Amygdala (tissue), 56 donors: ENCODE measurements at places on chromosomes 5 and 9.

DNA sequence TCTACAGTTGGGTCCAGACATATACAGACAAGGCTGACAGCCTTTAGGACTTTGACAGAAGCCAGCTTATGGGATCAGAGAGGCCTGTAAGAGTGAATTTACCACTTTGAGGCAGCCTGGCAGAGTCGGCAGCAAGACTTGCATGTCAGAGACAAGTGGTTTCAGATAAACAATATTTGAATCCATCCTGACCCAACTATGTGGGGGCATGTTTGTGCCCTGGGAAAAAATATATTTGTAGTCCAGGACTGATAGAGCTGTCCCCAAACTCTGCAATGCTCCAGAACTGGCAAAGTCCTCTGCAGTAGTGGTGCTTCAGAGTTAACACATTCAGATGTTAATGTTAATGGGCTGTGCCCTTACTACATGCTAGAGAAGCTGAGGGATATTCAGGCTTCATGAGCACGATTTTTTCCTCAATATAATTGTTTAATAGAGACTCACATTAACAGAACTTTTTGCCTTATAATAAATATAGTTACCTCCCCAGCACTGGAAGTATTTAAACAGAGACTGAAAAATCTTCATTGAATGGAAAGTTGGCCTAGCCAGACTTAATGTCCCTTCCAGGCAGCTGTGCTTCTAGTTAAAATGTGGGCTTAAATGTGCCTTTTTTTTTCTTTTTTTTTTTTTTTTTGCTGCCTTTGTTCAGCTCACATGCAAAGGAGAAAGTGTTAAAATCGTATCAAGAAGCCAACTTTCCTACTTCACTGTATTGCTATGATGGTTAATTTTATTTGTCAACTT, 42.9 kb downstream of the FEM1C start:
- no peak for DNase-seq

DNA sequence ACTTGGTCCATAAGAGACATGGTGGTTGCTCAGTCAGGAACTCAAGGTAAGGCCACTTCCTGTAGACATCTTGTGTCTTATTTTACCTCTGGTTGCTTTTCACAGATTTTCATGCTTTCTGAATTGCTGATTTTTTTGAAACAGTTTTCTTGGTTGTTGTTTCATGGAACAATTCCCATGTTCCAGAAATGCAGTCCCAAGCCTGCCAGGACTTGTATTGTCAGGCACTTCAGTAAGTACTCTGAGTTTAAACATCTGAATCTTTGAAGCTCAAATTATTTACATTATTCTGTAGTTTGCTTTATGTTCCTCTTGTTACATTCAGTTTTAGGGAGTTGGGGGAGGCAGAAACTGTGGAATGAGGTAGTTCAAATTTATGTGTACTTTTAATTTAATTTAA, 290.2 kb downstream of the DMRT2 start:
- no peak for DNase-seq

- DNase-seq: no peak
These were observed 23.8 kb upstream of the SPTAN1 start for GRCh38 chr9:128528445-128529160.

DNA sequence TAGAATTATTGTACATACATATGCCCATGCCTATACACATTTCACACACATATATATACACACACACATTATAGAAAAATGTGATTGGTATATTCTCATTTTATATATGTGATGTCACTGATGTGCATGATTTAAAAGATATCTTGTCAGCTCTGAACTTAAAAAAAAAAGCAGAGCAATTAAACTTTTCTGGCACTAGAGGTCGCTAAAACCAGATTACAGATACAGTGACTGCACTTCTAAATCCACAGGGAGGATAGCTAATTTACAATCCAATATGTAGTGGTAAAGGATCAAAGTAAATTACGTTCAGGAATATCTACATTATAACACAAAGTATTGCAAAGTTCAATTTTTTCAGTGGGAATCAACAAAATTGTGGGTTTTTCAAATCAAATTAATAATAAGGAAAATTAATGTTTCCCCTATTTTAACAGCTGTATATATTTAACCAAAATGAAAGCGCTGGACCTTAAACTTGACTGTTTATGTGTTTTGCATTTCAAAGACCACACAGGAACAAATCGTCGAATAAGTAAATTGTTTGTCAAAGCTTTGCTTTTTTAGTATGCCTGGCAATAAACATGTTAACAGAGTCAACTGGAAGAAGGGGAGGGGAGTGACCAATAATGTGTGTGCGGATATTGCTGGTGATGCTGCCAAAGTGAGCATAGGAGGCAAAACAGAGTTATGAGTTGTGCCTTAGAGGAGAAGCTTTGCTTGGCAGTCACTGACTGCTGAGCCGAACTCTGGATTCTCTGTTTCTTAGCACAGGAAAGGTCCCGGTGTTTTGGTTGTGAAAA, 1201.4 kb upstream of the C9orf72 start:
- DNase-seq: no peak
